ENCODE measurements at places on chromosomes 12 and 14. TPM values are rescaled to one million over a fixed set of nuclear protein-coding genes. Genes with fewer than 3 reads are reported as not detected.

Gene TMEM179
- total RNA-seq: not detected

Gene PTPN6
- total RNA-seq: 0.18 TPM

Gene SLC4A8
- total RNA-seq: 0.08 TPM

Gene PTPRR
- 0.94 TPM for total RNA-seq

Gene TAS2R13
- total RNA-seq: 1.3 TPM

- DNase-seq: no peak
These were observed 8.6 kb upstream of the USP15 start for GRCh38 chr12:62251609-62251958.

- peak; percentile 70 for DNase-seq
These were observed 18.5 kb downstream of the NCOR2 start for GRCh38 chr12:124548854-124549378.

DNA sequence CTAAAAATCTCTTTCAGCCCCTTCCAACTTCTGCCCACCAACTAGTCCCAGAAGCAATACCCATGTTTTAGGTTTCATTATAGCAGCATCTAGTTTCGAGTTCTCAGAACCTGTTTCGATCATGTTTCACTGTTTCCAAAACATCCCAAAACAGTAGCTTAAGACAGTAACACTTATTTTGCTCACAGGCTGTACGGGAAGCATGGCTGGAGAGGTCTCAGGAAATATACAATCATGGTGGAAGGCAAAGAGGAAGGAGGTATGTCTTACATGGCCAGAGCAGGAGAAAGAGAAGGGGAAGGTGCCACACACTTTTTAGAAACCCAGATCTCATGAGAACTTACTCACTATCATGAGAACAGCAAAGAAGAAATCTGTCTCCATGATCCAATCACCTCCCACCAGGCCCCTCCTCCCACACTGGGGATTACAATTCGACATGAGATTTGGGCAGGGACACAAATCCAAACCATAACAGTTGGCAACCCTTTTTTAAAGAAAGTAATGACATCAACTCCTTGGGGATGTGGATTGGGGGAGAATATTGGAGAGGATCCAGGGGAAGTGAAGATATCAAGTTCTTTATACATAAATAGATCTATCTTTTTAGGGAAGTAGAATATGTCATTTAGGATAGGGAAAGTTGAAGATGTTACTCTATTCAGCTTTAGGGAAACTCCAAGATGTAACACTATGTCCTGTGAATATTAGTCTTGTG is 269.9 kb upstream of the PLEKHG7 start:
- DNase-seq: no peak

DNA sequence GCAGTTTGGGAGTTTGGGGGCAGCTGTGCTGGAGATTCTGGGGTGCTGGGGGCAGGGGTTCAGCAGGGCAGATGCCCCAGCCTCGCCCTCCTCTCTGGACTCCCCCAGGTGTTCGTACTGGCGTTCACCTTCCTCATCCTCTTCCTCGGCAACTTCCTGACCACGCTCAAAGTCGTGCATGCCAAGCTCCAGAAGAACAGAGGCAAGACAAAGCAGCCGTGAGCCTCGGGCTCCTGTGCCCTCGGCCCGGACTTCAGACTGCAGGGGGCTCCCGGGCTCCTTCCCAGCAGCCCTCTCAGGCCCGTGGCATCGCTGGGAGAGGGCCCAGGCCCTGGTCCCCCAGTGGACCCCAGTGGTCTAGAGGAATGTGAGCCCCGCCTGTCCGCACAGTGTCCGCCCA is 18.0 kb downstream of the RHOF start:
- DNase-seq: no peak

- no peak for DNase-seq
These were observed 3.7 kb downstream of the GALNT9 start for GRCh38 chr12:132325733-132326130.

DNA sequence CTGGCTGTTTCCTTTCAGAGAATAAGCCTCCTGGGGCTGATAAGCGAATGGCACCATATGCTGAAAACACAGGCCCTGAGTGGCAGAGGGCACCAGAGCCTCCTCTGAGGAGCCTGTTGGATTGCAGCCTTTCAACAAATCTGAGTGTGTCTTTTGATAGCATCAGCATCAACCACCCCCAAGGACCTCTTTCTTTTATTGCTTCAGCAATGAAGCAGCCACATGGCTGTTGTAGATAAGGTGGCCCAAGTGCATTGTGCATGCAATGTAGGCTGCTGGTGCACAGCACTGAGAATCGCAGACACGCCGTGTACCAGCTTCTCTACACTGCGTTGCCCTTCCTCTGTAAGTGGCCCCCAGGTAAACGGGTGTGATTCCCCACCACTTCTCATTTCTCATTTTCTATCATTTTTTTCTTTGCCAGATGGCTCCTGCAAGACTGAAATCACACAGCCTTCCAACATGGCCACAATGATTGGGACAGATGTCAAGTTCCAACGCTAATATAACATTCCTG is 191.7 kb downstream of the DAD1 start:
- no peak for DNase-seq

DNA sequence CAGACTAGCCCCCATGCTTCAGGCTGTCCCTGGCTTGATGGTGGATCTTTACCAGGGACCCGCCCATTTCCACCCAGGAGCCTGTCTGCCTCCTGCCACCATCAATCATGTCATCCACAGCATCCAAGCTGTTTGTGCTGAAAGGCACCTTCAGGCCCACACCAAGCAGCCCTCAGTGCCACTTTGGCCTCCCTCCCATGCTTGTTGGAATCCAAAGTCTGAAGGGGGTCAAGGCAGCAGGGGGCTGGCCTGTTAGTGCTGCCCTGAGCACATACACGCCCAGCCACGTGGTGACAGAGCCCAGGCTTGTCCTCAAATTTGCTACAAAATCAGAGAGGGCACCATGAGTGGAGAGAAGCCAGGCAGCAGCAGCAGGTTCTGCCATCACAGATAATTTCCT is 1146.8 kb downstream of the FSCB start:
- DNase-seq: no peak

GRCh38 chr12:107306141-107306659 is 212.9 kb upstream of the CRY1 start:
- DNase-seq: no peak

GRCh38 chr12:103505371-103506236 is 9.8 kb upstream of the C12orf42 start:
- no peak for DNase-seq

DNA sequence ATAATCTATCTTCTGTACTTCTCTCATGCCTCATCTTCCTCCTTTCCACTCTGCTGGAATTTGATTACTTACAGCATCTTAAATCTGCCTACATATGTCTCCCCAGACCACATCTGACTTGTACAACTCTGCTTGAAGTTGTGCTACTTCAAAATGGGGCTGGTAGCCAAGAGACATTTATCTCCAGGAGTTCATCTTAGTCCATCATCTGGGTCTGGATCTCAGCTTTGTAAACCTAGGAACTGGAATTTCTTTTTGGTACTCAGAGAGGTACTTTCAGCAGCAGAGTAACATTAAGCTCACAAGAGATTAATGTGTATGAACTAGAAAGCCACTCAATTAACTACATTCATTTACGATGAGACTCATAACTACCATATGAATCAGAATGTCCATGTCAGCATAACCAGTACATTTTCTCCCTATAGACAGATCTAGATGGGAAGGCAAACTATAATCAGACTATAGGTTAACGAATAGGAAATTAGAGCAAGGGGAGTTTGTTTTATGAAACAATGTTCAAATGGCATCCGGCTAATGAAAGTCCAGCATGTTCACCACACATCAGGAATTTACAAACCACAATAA is 178.8 kb downstream of the CEP128 start:
- DNase-seq: no peak

DNA sequence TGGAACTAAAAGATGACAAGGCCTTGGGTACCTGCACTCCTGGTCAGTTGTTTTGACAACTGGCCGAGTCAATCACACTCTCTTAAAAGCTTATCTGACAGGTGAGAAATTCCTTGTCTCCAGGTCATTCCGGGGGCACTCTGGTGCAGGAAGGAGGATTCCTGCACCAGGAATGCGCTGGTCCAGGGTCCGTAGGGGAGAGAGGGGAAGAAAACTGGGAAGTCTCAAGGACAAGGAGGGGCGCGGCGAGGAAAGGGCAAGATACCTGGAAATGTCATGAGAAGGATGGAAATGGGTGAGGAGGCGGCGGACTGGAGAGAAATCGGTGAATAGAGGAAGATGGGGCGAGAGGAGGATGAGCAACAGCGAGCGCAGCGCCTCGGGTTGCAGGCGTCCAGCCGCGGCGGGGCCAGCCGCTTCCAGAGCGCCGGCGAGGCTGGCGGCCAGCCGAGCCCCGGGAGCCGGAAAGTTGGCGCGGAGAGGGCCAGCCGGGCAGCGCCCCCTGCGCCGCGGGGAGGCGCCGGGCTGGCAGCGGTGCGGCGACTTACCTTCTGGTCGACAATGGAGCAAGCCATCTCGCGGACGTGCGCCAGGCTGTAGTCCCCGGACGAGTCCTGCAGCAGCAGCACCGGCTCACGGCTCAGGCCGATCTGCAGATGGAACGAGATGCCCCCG is 809 bp downstream of the PRKD1 start:
- DNase-seq: peak; percentile 59

DNA sequence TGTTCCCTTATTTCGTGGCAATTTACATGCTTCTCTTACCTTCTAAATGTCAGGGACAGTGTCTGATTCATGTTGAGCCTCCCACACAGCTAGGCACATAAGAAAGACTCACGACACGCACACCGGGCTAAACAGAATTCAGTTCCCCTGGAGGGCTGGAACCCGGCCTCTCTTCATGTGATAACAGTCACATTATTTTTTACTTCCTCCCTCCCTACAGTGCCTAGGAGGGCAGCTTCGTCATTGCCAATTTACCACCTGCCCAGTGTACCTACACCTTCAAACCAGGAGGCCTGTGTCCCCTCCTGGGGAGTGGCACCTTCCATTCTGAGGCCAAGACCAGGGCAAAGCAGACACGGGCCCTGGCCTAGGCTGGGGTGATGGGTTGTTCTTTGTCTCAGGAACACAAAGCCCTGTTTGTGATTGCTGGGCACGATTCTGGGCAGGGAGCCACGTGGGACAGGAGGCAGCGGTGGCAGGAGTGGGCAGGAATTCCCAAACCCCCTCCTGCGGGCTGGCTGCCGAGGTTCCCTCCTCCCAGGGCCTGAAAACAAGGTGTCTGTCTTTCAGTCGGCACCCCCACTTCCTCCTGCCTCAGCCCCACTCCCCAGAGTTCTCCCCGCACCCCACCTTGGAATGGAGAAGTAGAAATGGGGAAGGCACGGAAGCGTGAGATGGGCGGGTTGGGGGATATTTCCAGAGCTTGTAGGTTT is 6.8 kb upstream of the RASAL1 start:
- no peak for DNase-seq

DNA sequence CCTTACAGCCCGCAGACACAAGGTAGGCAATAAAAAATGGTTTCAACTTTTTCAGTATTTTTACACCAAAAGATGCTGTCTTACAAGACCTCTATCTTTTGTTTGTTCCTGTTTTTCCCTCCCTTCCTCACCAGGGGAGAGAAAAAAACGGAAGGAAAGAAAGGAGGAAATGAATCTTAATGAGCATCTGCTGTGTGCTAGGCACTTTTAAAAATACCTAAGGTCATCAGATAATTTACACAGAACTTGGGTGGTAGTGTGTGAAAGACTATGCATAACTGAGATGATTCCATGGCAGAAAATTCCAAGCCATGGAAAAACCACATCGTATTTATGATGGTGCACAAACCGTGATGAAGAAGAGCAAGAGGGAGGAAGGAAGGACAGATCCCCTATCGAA is 121.2 kb downstream of the DIP2B start:
- DNase-seq: no peak

- DNase-seq: no peak
These were observed 334.0 kb downstream of the NUAK1 start for GRCh38 chr12:105804591-105805265.

DNA sequence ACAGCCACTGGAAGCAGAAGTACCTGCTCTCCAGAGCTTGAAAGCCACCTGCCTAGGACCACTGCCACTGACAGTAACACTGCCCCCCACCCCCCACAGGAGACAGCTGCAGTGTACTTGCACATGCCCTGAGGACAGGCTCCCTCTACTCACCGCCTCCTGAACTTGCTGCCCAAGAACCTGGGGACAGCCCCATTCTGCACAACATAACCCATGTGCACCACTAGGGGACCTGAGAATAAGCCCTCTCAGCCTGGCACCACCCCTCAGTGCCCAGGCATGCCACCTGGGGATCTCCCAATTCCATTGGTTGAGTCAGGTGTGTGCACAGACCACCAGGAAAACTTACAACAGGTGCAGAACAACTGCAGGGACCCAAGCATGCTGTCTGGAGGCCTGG is 67.1 kb upstream of the KIF21A start:
- no peak for DNase-seq

Data from SJCRH30 (cell line).